ENCODE measurements at places on chromosomes 4 and X.
A peak's percentile ranks its signal among the peaks of the same experiment; 100 is the strongest.

DNA sequence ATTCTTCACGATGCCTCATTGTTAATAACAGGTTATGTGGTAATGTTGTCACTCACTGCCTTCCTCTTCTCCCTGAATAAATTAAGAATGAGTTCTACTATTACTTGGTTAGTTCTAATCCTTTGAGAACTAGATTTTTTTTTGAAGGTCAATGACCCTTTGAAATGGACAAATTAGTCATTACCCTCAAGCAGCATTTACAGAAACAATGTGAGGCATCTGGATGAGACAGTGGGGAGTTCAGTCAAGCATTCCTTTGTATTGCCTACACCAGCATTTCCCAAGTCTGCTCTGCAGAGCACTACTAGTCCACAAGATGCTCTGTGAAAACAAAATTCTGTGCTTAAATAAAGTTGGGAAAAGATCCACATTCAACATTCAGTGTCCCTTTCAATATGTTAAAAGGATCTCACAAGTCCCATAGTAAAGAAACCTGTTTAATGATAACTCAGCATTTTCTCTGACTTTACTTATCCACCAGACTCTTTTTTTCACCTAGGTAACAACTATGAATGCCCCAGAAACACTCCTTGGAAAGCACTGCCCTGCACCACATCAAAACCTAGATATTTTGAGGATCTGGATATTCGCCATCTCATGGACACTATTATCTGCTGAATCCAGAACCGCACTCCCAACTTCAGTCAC is 60.6 kb downstream of the CHRDL1 start:
- DNase-seq = peak; percentile 71

DNA sequence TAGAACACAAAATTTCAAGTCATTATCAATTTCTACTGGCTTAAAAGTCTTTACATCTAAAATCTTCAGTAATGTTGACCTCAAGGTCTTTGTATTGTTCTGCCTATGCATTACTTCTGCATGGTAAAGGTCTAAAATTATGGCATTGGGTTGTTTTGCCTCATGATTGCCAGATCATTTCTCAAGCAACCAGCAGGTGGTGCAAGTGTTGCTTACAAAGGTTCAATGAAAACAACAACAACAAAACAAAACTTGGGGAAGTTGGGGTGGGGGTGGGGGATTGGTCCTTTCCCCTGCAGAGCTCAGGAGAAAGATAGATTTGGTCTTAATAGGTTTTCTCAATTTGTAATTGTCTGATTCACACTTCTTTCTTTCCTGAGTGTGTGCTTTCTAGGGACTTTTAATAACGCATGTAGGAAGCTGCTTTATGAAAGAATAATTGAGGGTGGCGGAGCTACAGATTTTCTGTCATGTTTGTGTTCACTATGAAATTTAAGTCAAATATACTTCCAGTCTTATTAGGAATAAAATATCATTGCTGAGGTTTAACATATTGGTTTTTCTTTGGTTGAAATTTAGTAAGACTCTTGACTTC is 145.1 kb downstream of the COL4A5 start:
- DNase-seq = peak; percentile 4

DNA sequence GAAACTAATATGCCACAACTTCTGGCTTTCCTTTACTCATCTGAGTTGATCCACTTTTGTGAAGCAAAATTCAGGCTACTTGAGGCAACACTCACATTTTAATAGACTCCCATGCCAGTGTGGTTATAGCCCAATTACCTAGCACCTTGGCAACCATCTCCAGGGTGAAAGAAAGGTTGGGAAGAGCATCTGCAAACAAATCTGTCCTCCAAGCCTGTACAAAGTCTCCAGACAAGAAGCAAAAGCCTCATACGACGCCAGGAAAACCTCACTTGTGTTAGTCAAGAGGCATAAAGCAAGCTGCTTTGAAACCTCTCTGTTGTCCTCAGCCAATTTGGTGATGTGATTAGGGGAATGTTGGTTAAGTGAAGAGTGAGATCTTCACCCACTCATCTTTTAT is 246.6 kb downstream of the THOC2 start:
- DNase-seq = no peak

GRCh38 chr4:85928775-85929591 is 430.9 kb downstream of the MAPK10 start:
- DNase-seq = peak; percentile 94

DNA sequence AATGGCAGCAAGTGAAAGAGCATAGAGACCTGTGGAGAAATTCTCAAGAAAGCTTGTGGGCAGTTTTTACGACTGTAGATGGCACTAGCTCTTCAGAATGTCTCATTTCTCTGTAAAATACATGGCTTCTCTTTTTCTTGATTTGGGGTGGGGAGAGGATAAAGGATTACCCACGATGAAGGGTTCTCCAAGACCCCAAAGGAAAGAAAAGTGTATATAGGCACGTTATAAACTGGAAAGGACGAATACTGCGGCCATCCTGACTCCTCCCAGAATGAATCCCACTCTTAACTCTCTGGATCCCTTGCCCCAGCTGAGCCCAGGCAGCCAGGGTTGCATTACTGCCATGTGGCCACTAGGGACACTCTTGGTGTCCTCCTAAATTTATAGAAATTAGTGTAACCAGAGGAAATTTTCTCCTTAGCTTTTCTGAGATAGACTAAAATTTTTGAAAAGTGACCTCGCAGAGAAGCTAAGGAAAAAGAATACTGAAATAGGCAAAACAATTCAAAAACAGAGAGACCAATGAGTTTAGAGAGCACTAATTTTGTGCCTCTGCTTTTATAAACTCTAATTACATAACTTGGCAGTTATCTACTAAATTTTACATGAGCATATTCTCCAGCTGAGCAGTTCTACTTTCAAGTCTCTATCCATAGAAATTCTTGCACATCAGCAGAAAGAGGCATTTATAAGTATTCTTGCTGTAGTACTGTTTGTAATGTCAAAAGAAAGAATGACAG is 37.8 kb upstream of the PCDH19 start:
- DNase-seq = peak; percentile 24

- DNase-seq = peak; percentile 15
Measured at GRCh38 chrX:47143894-47144625, 442 bp downstream of the NDUFB11 start.

DNA sequence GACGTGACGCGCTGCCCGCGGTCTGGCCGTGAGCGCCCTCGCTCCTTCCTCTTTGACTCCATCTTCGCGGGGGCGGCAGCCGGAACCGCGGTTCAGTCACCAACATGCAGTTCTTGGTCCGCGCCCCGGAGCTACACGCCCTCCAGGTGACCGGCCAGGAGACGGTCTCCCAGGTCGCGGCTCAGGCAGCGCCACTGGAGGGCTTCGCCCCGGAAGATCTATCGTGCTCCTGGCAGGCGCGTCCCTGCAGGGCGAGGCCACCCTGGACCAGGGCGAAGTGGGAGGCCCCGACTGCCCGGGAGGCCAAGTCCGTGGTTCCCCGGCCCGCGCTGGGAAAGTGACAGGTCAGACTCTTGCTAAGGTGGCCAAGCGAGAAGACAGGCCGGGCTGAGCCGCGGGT is 2.9 kb downstream of the TRIML2 start:
- DNase-seq = no peak

DNA sequence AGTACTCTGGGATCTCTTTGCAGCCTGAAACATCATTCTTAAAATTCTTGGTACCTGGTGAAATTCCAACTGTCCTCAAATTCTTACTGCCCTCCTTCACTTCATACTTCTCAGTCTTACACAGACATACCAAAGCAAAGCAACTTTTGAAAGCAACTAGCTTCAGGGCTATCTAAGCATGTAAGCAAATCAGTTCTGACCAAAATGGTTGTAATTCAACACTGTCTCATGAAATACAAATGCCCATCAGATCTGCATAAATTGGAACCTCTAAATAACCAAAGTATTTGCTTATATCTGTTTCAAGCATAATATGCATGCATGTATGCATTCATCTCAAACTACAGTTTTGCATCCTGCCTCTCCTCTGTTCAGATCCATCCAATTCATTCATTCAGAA is 308.1 kb upstream of the PPARGC1A start:
- no peak for DNase-seq

DNA sequence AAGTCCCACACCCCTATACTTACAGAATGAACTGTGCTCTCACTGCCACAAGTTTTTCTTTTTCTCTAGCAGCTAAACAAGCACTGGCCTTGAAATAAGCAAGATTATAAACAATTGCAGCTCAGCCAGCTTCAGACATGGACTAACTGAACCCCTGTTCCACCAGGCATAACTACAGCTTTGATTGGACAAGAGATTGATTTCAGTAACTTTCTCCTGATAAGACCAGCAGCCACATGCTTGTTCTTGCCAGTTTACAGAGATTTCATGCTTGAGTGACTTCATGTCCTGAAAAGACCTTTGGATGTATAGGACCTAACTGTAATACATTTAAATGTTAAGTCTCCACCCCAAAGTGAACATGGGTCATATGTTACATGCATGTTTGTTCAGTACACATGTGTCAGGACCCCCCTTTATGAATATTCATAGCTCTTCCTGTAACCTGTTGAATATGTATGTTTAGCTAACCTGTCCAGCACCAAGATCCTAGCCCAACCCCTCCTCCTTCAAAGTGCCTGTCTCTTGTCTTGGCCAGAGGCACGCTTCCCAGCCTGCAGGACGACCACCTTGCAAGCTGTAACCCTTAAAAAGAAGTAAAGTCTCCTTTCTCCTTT is 27.9 kb downstream of the ZNF275 start:
- no peak for DNase-seq

GRCh38 chr4:186485561-186486062 is 69.8 kb downstream of the MTNR1A start:
- peak; percentile 2 for DNase-seq

DNA sequence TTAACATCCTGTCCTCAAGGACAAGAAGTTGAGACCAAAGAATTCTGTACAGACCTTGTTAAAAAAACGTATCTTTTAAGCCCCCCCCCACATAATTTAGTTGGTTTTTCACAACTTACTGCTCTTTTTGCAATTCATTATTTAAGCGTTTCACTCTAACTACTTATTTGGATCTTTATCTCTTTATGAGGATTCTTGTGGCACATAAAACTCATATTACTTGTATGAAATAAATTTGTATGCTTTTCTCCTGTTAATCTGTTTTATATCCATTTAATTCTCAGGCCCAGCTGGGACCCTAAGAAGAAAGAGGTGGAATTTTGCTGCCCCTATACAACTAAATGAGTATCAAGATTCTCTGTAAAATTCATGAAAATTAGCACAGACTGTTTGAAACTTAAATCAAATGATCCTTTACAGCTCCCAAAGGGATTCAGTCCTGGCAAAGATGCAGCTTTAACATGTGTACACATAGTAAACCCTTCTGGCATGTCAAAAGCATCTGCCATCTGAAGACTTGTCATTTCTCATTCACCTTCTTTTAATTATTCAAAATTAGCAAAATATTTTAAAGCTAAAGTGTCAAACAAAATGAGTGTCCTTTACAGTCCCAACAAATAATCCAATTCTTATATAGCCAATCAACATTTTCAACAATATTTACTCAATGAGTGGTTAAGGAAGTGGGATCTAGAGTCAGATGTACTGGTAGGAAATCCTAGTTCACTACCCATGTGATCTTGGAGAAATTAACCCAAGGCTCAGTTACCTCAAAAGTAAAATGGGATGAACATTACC is 17.7 kb downstream of the ARAP2 start:
- no peak for DNase-seq

- DNase-seq = no peak
Measured at GRCh38 chr4:2595436-2595835, 59.0 kb downstream of the FAM193A start.

DNA sequence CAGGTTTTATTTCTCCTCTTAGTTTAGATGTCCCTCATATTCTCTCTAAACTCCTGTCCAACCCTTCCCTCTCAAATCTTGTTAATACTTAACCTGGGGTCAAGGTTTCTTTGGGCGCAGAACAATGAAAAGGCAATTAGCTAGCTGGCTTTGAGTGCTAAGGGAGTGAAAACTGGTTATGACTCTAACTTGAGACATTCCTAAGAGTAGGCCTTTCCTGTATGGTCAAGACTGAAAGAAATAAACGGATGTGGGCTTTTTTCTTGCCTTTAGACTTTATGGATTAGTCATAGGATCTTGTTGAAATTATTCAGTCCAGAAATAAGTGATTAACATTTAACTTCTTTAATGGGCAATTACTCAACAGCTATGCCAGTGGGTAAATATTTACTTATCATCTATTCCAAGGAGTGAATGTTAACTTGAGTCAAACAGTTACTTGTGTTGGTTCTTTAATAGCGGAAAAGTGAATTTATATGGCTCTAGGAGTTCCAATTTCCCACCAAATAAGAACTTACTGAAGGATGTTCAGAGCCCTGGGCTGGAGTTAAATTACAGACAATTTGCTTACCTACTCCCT is 141.7 kb upstream of the SCML1 start:
- peak; percentile 76 for DNase-seq

DNA sequence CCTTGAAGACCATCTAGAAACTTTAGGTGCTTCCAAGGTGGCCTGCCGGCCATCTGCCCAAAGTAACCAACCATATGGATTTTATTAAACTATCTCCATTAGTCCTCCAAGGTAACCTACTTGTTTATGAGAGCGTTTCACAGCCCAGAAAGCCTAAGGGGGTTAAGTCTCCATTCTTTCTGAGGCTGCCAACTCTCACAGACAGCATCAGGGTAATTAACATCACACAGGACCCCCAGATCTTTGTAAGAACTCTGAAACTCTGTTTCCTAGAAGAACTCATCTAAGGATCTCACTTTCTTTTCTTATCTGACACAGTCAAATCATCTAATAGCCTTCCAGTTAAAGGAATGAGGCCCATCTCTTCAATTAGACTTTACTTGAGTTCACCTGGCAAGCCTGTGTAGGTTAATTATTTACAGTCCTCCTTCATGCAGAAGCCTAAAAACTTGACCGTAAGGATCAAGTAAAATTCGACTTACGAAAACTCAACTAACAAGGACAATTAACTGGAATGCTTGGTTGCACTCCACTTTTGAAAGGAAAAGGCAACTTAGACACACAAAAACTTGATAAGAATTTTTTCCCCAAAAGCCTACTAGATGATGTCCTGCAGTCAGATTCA is 252.5 kb downstream of the GRIA3 start:
- no peak for DNase-seq

GRCh38 chr4:25180524-25181131 is 20.4 kb upstream of the SEPSECS start:
- DNase-seq = peak; percentile 55

GRCh38 chr4:172124656-172125308 is 311.6 kb downstream of the GALNTL6 start:
- no peak for DNase-seq

- DNase-seq = peak; percentile 21
Measured at GRCh38 chrX:118495958-118496762, 545 bp downstream of the DOCK11 start.

Measured in ACHN (cell line).